ENCODE measurements at places on chromosomes 6 and 20.

DNA sequence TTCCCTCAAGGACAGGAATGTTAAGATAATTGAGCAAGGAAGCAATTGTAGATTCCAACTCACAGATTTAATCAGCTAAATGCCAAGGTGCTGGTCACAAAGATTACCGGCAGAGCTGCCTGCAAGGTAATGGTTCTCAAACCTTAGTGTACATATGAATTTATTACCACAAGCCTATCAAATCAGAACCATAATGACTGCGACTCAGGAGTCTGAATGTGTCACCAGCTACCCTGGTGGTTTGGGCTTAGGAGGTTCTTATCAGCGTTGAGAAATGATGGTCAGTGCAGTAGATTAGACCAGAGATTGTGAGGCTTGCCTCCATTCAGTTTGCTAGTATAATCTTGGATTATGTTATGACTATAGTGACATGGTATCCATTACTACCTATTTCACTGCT is 78.9 kb downstream of the MTFR2 start:
- DNase-seq: no peak

GRCh38 chr6:17725083-17725482 is 18.4 kb upstream of the NUP153 start:
- DNase-seq: no peak

- DNase-seq: peak; percentile 9
These were observed 96.3 kb upstream of the GCM1 start for GRCh38 chr6:53244958-53245357.

- no peak for DNase-seq
These were observed 2.3 kb downstream of the LINC00237 start for GRCh38 chr20:21103582-21104465.

GRCh38 chr6:147248859-147249258 is 44.6 kb downstream of the STXBP5 start:
- DNase-seq: no peak

DNA sequence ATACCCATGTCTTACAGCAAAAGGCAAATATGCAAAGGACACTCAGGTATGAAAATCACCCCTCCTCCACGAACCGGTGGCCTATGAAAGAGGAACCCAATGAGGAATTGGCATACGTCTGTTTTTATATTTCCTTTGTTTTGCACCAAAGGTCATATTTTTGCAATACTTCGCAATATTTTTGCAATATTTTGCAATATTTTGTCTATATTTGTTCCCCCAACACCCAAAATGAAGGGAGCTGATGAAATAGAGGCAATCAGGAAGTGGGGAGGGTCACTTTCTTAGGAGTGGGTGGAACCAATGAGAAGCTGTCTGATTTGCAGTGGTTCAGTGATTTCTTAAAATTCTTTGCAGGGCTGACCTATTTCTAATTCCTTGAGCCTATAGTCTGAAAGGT is 296.8 kb upstream of the TSHZ2 start:
- DNase-seq: no peak

DNA sequence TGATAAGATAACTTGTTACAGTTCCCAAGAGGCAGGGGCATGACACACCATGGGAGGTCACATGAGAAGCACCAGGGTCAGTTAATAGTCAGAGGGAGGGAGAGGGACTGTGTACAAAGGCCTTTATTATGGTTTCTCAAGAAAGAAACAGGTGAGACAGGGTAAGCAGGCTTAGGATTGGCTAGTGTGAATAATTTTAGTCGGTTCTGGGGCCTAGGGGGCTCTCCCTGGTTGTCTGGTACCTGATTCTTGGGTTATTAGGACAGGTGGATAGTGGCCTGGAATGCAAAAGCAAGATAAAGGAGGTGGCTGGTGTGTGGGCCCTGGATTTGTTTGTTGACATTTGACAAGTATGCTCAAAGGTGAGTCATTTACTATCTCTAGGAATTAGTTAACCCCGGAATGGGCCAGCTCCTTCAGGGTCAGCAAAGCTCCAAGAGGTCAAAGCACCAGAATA is 49.4 kb upstream of the MCUR1 start:
- DNase-seq: no peak

- peak; percentile 27 for DNase-seq
These were observed 35.9 kb downstream of the ANKRD60 start for GRCh38 chr20:58192567-58192966.

GRCh38 chr6:34196116-34196832 is 40.4 kb upstream of the HMGA1 start:
- DNase-seq: peak; percentile 88

GRCh38 chr6:129455126-129455769 is 254.7 kb downstream of the ARHGAP18 start:
- DNase-seq: no peak

DNA sequence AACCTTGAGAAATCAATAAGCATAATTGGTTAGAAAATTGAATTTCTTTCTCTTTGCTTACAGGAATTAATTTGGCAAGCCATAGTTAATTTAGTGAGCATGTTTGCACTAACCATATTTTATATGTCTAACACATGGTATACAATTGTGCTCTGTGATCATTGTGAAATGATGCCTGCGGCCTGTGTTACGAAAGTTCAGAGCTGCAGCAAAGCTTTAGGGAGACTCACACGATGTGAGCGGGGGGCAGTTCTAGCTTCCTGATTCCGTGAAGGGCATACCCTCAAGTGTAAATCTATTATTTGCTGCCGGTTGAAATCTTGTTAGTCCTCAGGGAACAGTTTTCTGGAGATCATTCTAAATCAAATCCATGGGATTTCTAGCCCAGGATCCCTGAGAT is 25.5 kb upstream of the ADTRP start:
- DNase-seq: no peak

DNA sequence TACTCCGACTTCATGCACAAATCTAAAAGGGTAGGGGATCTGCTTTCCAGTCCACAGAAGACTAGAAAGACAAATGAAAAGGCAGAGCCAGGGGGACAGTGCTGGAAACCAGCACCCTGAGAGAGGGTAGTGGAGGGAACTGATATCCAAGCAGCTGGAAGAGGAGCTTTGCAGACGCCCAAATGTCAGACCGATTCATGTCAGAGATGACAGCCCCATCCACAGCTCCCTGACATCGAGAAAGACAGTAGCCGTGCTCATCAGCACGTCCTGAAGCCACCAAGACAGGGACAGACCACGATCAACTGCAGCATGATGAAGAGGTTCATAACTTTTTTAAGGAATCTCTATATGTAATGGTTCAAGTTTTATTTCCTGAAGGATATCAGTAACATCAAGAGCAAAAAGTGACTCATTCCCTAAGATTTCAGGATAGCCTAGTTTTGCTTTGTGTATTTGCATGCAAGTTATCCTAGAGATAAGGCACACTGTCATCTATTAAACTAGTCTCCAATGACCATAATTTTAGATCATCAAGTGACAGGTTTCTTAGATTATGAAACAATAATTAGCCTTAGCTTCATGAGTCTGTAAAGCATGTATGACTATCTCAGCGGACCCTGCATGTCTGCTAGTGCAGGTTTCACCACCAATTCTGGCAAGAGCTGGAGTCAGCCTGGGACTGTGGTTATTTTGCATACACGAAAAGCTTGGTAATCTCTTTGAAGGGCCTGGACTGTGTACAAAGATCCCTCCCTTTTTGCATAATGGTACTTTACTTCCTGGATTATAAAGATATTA is 43.0 kb downstream of the PRDM1 start:
- DNase-seq: no peak

DNA sequence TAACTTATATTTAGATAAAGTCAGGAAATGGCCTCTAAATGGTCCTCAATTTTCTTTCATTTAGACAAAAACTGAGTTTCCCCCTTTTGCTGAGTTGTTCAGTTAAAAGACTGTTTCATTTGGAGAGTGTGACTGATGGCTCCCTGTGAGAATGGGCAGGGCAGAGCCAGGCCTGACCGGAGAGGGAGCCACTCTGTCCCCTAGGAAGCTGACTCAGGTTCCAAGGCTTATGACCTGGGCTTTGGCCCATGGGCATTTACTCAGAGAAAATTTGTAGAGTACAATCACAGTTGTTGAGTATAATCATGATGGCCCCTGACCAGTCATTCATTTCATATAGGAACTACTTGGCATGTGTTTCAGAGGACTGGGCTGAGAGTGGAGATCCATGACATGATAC is 37.0 kb upstream of the AIG1 start:
- DNase-seq: no peak

- DNase-seq: no peak
These were observed 345.7 kb downstream of the UTRN start for GRCh38 chr6:144630857-144631256.

DNA sequence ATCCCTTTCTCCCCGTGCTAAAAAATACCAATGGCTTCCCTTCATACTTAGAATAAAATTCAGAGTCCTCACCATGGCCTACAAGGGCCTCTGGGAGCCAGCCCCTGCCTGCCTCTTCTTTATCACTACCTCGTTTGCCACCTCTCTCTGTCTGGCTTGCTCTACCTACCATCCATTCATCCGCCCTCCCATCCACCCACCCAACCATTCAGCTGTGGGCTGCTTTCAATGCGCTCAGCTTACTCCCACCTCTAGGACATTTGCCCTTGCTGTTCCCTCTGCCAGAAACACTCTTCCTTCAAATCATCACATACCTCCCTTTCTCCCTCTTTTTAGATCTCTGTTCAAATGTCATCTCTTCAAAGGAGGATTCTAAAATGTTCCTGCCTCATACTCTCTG is 44.4 kb downstream of the PACSIN1 start:
- DNase-seq: no peak

- DNase-seq: no peak
These were observed 480.0 kb upstream of the JARID2 start for GRCh38 chr6:14765721-14766390.

DNA sequence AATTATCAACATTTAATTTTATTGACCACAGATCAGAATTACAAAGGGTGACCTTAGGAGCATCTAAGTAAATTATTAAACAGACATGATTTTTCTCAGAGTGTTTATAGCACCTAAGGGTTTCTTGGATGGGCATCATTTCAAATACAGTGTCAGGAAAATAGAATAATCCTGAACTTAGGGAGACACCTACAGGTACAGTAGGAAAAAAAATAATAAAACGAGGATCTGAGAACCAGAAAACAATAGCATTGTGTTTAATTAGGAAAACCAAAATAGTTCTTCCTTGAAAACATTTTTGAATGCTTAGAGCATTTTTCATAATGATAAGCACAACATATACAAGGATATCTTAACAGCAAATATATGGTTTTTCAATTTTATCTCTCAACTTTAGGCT is 39.2 kb downstream of the MMUT start:
- no peak for DNase-seq

- DNase-seq: no peak
These were observed 276.0 kb downstream of the TFAP2A start for GRCh38 chr6:10138917-10139316.

DNA sequence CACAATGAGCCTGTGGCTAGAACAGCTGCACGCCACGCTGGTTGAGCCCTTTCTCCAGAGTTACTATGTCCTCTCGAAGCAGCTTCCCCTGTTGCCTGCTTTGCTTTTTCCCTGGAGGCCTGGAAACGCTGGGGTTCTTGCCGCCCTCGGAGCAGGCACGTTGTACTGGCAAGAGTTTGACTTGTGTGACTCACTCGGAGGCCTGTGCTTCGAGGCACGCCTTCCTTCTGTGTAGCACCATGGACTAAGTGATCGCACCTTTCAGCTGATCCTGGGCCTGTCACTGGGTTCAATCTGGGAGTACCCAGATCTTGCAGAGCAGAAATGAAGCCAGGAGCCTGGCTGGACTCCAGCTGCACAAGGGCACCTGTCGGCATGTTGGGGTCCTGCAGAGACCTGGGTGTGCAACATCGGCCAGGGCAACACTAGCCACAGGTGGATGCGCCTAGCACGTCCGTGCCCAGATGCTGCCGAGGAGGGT is 5.2 kb downstream of the INSM1 start:
- no peak for DNase-seq

DNA sequence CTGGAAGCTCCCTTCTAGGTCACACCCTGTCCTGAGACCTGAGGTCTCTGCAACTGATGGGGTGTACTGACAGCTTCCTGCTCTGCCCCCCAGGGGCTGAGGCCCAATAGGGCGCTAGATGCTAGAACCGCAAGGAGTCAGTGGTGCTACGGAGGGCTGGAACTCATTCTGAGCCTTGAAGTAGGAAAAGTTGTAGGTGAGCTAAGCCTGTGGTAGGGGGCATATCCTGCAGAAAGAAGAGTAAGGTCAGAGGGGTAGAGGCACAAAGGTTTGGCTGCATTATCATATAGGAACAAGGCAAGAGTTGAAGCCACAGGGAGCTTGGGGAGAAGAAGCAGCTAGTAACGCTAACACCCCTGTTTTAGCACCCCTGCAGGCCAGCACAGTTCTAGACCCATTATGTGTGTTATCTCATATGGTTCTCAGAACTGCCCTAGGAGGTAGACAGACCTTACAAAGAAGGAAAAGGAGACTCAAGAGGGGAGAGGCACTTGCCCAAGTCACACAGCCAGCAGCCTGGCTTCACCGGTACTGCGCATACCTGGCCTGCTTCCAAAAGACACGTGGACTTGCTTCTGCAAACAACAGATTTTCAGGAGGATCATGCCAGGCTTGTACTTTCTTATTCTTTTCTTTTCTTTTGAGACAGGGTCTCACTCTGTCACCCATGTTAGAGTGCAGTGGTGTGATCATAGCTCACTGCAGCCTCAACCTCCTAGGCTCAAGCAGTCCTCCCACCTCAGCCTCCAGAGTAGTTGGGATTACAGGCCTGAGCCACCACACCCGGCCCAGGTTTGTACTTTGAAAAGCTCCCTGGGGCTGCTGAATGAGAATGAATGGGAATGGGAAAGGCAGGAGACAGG is 156.1 kb downstream of the MRPL14 start:
- no peak for DNase-seq

DNA sequence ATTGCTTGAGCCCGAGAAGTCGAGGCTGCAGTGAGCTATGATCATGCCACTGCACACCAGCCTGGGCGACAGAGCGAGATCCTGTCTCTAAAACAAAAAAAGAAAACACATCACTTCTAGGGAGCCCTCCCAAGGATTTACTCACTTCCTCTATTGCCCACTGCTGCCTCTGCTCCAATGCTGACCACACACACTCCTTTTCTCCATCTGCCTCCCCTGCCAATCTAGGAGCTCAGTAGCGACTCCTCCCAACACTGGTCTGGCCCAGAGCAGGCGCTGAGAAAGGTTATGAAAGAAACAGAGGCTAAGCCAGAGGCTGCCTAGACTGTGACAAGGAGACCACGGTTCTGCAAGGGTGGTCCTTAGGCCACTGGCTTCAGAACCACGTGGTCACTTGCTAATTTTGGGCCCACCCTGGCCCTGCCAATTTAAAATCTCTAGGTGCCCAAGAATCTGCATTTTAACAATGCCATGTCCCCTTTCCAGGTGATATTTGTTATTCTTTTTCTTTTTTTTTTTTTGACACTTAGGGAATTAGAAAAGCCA is 1.3 kb upstream of the E2F1 start:
- DNase-seq: no peak

DNA sequence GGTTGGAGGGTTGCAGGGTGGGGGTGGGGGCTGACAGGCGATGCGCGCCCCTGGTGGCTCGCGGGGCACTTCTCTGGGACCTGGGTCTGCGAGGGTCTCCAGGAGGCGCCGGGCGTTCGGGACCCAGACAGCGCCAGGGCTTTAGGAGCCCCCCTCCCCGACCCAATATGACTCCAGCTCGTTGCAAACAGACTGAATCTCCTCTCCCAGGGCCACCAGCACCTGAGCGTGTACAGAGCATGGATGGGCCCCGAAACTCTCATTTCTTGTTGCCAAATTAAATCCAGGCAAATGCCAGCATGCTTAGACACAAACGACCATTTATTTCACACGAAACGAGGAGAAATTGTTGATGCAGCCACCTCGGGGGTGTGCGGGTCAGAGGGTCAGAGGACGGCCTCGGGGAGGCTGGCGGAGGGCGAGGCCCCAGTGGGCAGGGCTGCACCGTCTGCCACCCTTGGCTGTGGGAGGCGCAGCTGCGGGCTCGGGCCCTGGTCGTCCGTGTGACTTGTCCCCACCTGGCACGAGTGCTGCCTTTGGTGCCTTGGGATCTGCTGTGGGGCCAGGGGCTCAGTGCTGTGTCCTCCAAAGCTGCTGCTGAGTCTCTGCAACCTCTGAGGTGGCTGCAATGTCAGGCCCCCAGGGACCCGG is 20.9 kb upstream of the GATA5 start:
- DNase-seq: peak; percentile 31

Data from activated naive CD8-positive, alpha-beta T cell treated with anti-CD3 and anti-CD28 coated beads for 36 hours (primary cell).